Activated CD4-positive, alpha-beta T cell treated with anti-CD3 and anti-CD28 coated beads, Interleukin-2, amount 50 U/mL, for 24 hours (primary cell): ENCODE measurements at places on chromosomes 7 and 10.

- no peak for DNase-seq
Observed at GRCh38 chr7:75737856-75738603, 711 bp downstream of the HIP1 start.

DNA sequence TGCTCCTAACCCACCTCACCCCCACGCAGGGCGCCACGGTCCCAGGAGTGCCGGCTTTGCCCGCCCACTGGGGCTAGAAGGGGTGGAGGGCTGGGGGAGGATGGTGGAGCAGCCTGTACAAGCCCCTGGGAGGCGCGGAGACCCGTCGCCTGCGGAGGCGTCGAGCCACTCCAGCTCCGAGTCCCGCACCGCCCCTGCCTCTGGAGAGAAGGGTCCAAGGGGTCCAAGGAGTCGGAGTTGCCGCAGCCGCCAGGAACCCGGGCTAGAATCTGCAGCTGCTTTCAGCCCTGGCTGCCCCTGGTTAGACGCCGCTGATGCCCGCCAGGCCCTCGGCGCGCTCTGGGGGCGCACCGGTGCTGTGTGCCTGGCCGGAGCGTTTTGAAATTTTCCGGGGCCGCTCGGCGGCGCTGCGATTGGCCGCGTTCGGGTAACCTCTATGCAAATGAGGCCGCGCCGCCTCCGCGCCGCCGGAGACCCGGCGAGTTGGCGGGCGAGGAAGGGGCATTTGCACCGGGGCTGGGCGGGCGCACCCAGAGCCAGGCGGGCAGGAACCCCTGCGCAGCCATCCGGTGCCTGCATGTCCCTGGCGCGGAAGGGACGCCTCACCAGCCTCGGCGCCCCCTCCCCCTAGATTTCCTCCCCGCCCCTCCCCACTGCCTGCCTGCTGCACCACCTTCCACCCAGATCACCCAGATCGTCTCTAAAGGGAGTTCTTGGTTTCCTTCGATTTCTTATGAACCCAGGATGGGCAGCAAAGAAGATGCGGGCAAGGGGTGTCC lies at the start of gene HMX2:
Gene HMX2 (plus strand): TSS at position 502 of the 779 bp plus-strand sequence. CDS start 243 bp downstream, at position 745.
- DNase-seq = no peak

GRCh38 chr7:136869991-136870865 lies 1.8 kb downstream of the CHRM2 start:
- DNase-seq = no peak

- no peak for DNase-seq
Observed at GRCh38 chr10:118729641-118730258, 25.0 kb downstream of the CACUL1 start.

DNA sequence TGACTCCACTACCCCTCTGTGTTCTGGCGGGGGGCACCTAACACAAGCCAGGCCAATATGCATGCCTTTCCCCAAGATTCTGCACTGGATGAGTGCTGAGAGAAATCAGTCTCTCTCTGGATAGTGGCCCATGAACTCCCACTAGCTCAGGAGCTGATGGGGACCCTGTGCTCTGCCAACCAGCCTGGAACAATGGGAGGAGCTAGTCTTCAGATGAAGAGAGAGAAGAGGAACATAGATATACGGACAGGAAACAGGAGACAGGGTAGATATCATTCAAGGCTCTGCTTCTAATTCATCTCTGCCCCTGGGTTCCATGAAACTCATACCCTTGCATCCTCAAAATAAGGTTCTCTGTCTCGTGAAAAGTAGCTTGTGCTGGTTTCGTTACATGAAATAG lies 27.9 kb upstream of the PLXNA4 start:
- DNase-seq = no peak

DNA sequence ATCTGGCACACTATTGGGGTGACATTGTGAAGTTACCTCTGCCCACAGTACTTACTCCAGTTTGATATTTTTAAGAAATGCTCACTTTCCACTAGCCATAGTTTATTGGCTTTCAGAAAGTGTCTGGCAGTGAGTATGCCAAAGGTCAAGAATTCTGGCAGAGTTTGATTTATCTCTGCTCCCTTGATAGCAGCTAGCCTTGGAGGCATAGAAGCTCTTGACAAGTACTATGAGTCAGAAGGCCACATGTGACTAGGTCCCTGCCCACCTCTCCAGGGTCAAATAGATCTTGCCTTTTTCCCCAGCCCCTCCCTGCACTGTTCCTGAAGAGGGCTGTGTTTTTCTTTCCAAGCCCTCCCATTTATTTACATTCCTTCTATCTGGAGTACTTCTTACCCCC lies 202.2 kb downstream of the AUTS2 start:
- DNase-seq = no peak

DNA sequence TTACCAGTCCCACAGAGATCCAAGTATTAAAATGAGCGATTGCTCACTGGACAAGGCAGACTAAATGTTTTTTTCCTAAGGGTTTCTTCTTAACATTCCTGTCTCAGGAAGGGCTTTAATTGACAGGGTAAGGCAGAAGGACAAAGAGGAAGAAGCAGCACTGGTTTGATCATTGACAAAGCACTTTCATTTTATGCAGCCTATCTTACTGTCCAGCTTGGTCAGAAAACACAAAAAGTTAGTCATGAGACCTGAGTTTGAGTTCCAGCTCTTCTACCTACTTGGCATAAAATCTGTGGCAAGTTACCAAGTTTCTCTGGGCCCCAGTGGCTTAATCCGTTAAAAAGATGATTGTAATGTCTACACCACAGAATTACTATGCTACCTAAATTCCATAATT lies 458.5 kb downstream of the GFRA1 start:
- no peak for DNase-seq
